ENCODE measurements at places on chromosomes 1 and 21.

GRCh38 chr1:210482945-210483617 is 154.4 kb downstream of the HHAT start:
- DNase-seq, result no peak

DNA sequence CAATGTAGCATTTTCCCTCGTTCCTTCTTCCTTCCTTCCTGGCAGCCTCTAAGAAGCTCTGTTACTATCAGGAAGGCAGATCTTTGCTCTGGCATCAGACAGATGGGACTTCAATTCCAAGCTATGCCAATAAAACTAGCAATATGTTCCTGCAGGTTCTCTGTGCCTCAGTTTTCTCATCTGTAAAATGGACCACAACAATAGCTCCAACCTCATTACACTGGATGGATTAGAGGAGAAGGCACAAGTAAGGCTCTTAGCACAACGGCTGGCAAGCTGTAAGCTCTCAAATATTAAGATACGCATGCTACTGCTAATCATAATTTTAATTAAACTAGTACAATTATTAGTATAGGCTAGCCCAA is 27.2 kb downstream of the RRAGC start:
- no peak for DNase-seq

DNA sequence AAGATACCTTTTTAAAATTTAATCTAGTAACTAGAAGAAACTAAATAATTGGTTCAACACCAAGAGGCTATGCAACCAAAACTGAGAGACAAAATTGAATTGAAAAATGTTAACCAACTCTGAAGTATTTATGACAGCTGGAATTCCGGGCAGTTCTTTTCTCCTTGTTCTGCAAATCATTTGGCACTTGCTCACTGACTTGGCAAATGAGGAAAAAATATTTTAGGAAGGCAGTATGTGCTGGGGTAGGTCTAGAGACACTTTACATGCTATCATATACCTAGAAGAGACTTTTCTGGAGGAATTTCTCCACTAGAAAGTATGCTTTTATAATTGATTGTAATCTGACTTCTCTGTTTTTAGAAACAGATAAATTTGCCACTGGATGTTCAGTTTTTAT is 22.1 kb upstream of the SH3D21 start:
- DNase-seq, result peak; percentile 22

GRCh38 chr1:233359431-233359830 is 31.9 kb downstream of the MAP3K21 start:
- no peak for DNase-seq

- DNase-seq, result no peak
Measured at GRCh38 chr1:160095382-160096105, 2.9 kb downstream of the IGSF8 start.

DNA sequence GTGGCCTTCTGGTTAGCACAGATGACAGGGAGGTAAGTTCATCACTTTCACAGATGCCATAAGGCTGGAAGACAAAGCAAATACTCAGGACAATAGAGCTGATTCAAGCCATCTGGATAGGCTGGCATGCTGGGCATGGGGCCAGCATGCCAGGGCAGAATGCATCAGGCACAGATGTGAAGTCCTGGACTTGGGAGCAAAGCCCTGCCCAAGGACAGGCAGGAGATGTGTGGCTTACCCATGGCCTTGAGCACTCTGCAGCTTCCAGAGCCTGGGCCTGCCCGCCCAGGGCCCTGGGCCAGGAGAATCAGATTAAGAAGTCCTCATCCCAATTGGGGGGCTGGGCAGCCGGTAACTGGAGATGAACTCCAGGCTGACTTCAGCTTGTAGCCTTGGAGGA is 135.7 kb upstream of the ZC3H12A start:
- DNase-seq, result no peak

GRCh38 chr1:167681451-167682098 is 40.2 kb upstream of the MPZL1 start:
- DNase-seq, result no peak

DNA sequence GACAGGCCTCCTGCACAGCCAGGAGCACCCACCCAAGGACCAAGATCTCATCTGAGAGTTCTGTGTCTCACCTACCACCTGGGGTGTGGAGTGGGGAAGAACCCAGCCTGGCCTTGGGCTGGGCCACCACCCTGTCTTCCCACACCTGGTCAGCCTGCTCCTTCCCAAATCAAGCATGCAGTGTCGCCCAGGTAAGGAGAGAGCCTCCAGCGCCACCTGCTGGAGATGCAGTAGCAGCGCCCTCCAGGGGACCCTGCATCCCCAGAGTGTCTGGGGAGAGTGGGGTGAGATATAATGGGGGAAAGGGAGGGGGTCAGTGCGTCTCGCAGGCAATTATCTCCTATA is 32.3 kb downstream of the KIAA2013 start:
- DNase-seq, result peak; percentile 32

- no peak for DNase-seq
Measured at GRCh38 chr1:56898879-56899278, 44.3 kb downstream of the C8A start.

DNA sequence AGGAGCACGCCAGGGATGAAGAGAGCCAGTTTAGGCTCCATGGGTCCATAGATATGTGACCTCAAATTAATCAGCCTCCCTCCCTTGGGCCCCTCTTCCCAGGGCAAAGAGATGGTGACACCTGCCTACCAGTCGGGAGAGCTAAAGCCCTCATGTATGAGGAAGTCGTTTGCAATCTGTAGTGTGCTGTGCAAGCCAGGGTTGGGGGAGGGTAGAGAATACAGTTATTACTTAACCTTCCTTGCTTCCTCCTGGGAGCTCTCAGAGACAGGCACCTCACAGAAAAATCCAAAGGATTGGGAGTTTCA is 4.0 kb downstream of the PGLYRP4 start:
- DNase-seq, result no peak

GRCh38 chr1:113938192-113938591 is 9.1 kb downstream of the HIPK1 start:
- no peak for DNase-seq

DNA sequence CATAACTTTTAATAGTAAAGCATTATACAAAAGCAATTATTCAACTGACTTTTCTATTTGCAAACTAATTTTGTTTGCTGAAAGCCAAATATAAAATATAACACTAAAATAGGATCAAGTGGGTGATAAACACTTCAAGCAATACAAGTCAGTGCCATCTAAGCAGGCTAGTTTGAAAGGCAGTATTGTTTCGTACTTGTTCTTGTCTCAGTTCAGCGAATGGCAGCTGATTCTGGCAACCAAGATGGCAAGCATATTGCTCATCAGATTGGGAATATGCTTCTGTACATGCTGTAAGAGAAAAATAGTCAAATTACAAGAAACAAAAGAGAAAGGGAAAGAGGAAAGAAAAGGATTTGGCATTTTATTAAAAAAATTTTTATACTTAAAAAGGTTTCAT is 7.5 kb downstream of the TMEM59 start:
- DNase-seq, result no peak

DNA sequence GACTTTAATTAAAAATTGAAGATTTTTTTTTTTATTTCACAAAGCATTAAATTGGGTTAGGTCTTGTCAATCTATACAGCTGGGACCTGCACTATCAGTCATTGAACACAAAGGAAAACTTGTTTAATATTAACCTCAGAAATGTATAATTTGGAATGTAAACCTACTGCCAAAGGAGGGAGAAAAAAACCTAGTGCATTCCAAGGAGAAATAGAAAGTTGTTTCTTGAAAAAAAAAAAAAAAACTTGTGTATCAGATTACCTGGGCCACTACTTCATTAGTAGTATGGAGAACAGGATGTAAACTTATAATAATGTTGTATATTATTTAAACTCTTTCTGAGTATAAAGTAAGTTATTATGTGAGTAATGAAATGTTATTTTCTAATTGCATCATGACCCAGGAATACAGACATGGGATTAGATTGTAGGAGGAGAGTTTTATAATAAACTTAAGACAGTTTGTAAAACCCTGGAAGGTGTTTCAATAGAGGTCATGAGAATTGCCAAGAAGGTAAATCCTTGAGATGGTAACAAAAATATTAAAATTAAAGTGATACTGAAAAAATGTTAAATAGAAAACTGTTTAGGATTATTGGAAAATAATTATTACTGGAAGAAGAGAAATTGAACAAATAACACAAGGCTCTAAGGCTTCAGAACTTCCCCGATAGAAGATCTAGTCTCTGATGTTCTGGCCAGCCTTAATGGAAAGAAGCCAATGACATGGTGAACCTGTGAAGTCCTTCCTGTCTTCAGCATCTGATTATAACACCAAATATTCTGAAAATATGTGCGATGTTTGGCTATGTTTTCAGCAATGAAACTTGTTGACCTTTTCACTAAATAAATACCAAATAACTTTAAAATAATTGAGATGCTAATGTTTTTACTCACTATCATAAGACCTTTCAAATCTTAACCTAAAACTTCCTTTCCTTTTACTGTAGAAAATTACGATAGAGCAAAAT is 412.8 kb upstream of the LYPLAL1 start:
- DNase-seq, result peak; percentile 36

GRCh38 chr1:7022058-7022457 is 236.8 kb downstream of the CAMTA1 start:
- no peak for DNase-seq

Data from fibroblast of skin of abdomen (primary cell).